ENCODE measurements at places on chromosomes 16 and 17.

GRCh38 chr16:85366031-85366763 lies 246.9 kb upstream of the GSE1 start:
- DNase-seq = no peak

- DNase-seq = no peak
Measured at GRCh38 chr16:67847064-67847861, at the start of gene CENPT. Gene CENPT, minus strand, starts transcription at chr16:67847693. Its CDS starts 13,834 bp downstream, at chr16:67833859.

DNA sequence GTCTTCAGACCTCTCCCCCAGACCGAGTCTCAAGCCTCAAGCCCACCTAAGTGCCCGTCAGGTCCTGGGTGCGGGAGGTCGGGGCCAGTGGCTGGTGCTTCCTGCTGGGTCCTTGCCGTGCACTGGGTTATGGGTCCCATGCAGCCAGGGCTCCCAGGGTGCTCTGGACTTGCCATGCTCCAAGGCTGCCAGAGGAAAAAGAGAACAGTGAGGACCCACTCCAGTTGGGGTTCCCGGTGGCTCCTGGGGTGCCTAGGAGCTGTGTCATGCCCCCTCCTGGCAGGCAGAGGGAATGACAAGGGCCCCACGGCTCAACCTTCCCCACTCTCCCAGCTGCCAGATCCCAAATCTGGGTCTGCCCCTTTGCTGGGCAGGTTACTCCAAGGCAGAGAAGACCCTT lies 3.8 kb downstream of the SNX20 start:
- no peak for DNase-seq

- DNase-seq = no peak
Measured at GRCh38 chr16:78749745-78750268, 650.4 kb downstream of the WWOX start.

DNA sequence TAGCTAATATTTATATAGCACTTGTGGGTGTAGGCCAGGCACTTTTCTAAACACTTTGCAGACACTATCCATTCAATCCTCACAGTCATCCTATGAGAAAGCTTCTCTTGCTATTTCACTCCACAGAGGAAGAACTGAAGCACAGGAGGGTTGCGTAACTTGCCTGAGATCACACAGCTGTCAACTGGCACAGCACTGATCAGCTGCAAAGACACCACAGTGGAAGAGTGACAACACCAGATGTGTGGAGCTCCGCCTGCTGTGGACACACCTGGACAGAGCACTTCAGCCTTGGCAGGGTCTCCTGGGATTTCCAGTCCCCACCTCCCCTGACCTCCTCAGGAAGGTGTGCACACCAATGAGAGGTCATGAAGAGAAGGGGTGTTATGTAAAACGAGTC lies 13.3 kb upstream of the CNEP1R1 start:
- DNase-seq = no peak

Measured in activated CD4-positive, alpha-beta memory T cell treated with anti-CD3 and anti-CD28 coated beads, Interleukin-2, amount 10 ng/mL, durations not matched to agents 7 days and 5 days (primary cell).